ACHN (cell line): ENCODE measurements at places on chromosomes 3 and 15.

- peak; percentile 50 for DNase-seq
Measured at GRCh38 chr3:184240384-184241140, 8.2 kb downstream of the ALG3 start.

DNA sequence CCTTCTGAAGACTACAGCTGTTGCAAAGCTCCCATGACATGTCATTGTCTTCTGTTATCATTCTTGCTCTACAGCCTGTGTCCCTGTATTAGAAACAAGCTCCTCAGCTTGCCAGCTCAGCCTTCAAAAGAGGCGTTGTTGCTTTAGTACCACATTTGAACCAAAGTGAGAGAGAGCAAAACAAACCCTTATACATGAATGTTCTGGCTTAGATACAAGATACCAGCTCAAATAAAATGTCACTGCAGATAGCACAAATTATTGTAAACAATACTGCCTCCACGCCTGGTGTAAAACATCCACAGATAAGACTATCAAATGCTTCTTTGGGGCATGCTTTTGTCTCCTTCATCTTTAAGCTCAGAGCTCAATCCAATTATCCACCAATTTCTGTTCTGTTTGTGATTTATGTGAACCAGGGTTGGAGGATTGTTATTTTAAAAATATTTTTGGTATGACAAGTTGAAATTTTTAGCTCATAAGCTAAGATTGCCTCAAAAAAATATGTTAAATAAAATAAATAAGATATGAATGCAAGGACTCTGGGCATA, 403.6 kb upstream of the CDIN1 start:
- DNase-seq: no peak

DNA sequence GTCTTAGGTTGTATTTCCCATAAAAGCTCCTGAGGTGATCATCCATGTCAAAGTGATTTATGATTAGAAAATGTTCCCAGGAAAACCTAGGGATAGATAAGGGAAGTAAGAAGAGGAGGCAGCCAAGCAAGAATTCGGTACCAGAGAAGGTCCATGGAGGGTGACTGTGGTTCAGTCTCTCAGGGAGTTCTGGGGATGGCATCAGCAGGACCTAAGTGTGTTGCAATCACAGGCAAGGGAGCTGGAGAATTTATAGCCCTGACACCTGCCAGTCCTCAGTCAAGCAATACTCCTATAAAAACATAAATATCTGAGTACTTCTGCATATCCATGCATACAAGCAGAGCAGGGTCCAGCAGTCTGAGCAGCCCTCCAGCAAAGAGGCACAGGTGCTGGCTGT, 95.6 kb upstream of the TOPAZ1 start:
- DNase-seq: no peak

GRCh38 chr15:87224404-87224803, 1032.1 kb downstream of the NTRK3 start:
- peak; percentile 1 for DNase-seq

DNA sequence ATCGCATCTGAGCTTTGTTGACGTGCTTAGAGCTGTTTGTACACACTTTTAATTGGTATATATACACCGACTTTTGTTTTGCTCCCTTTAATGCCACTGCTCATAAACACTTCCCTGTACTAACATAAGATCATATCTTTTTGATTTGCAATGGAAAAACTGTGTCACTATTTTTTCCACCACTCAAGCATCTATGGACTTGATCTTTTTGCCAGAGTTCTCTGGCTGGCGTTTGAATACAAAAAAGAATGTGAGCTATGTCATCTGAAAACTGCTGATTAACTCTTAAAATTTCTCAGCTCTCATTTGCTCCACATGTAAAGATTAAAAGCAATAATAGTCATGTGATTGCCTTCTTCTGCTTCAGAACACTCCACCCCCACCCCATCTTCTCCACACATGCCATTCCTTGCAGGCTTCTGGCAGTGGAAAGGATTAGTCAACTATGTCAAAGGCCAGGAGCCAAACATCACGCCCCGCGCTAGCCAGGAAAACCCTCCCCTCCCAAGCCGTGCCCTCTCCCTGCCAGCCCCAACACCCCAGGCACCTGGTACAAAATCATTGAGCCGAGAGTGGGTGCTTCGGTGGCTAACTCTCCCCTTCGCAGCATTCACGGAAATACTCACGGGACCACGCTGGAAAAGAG, 123.4 kb upstream of the MEF2A start:
- peak; percentile 92 for DNase-seq

DNA sequence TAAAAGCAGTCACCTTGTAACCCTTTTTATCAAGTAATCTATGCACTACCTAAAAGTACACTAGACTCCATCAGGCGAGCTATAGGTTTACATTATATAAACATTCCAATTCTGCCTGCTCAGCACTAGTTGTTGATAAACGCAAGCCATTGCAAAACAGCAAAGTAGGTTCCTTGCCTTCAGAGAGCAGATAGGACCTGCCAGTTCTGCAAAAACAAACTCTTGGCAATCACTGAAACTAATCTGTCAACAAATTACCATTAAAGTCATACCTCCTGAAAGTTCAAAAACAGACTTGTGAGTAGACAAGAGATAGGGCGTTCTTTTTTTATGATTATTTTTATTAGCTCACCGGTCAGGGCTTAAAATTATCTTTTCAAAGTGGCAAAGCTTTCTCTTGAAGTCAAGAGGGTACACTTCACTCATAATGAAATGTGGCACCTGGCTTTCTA, 392.5 kb downstream of the FOXP1 start:
- DNase-seq: no peak

- DNase-seq: no peak
Measured at GRCh38 chr3:188217011-188217463, 63.1 kb downstream of the LPP start.

GRCh38 chr3:171774521-171774920, 35.8 kb downstream of the PLD1 start:
- DNase-seq: no peak
